ENCODE measurements at places on chromosomes 4 and X. TPM values are rescaled to one million over a fixed set of nuclear protein-coding genes. Genes with fewer than 3 reads are reported as not detected.

ASB12 gene
- 23.1 TPM for polyA plus RNA-seq

PASD1 gene
- not detected for polyA plus RNA-seq

SLITRK2 gene
- 1.7 TPM for polyA plus RNA-seq

ADH7 gene
- polyA plus RNA-seq, result not detected

TMEM165 gene
- polyA plus RNA-seq, result 53.7 TPM

RHOXF2B gene
- not detected for polyA plus RNA-seq

All from muscle of back (tissue), 13 donors.